Stimulated activated CD4-positive, alpha-beta T cell treated with anti-CD3 and anti-CD28 coated beads, TNF-alpha, amount 100 ng/mL, for 1 hour (primary cell): ENCODE measurements at places on chromosomes 5 and 9.

DNA sequence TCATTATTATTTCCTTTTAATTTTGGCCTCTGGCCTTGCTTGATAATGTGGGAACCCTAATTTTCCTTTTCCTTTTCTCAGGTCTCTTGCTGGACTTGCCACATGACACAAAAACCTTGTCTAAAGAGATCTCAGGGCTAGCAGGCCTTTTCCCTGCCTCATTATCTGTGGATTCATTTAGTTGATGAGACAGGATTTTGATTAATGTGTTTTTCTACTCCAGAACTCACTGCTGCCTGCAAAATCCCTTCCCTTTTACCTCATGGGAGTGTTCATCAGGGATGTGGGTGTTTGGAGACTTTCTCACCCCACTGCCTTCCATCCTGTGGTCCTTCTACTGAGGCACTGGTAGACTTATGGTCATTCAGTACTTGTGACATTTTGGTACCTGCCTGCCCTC lies 56.2 kb upstream of the MAMDC2 start:
- DNase-seq: no peak

DNA sequence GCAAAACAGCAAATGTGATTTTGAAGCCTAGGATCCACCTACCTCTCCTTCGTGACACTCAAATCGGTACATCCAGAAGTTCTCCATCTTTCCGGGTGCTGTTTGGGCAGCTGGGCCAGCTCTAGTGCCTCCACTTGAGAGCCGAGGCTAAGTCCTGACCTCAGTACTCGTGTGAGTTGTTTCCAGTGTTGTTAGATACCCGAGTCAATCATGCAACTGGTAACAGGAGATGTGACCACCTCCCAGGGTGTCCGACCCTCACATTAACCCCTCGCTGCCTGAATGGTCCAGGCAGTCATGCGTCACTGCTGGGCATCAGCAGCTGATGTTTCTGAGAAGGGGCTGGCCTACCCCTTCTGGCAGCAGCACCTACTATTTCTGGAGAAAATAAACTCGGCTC lies 170.3 kb downstream of the ENTREP1 start:
- no peak for DNase-seq

DNA sequence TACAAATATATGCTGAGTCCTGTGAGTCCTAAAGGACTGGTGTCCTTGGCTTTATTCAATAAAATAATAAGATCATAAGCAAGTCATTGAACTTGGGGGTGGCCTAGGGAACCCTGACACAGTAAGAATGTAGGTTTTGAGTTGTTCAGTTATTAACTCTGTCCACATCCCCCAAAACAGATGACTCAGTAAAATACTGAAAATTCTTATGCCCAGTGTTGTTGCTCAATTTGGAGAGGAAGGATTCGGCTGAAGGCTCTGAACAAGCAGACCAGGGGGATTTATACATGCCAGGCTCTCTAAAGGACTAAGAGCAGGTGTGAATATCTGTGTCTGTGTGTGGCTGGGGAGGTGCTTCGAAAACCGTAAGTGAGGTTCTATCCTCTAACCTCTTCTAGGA lies 173.7 kb downstream of the RMI1 start:
- no peak for DNase-seq

GRCh38 chr9:94014920-94015319 lies 59.8 kb upstream of the BARX1 start:
- DNase-seq: no peak

DNA sequence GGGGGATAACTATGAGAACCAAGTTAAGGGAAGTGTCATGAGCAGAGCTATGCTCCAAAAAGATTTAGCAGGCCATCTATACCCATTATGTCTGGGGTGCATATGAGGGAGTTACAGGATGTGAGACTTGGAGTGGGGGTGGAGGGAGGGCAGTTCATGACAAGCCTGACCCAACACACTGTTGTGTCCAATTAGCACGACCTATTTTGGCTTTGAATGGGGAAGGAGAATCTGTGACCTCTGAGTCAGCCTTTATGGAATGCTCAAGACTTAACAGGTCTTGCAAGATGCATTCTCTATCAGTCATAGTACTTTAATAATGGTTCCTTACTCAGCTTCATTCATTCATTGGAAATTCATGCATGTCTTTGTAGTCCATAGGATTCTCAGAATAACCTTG lies 71.7 kb downstream of the GRIA1 start:
- no peak for DNase-seq

DNA sequence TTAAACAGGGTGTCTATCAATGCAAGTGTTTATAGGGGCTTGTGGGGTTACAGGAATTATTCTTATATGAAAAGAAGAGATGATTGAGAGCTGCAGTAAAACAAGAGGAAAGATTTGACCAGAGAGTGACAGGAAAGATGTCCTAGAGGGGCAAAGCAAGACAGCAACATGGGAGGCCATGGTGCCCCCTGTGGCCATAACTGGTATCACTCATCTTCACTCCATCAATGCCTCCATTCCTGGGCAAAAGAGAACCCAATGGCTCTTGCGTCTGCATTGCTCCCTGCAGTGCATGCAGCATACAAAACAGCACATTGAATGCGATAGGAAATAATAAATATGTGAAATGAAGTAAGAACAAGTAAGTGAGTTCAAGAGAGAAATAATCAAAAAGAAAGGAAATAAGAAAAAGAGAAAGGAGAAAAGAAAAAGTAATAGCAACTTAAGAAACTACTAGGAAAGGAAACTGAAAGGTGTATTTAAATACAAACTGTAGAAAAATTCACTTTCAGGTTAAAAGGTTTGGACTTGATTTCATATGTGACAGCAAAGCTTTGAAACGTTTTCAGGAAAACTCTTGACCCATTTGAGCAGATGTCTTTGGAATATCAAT lies 206.6 kb downstream of the SEMA5A start:
- DNase-seq: no peak

- DNase-seq: no peak
Measured at GRCh38 chr5:66849803-66850202, 253.6 kb downstream of the MAST4 start.

- no peak for DNase-seq
Measured at GRCh38 chr9:398085-398484, 183.4 kb downstream of the DOCK8 start.

- DNase-seq: no peak
Measured at GRCh38 chr9:123031963-123032362, 1.5 kb upstream of the GPR21 start.

DNA sequence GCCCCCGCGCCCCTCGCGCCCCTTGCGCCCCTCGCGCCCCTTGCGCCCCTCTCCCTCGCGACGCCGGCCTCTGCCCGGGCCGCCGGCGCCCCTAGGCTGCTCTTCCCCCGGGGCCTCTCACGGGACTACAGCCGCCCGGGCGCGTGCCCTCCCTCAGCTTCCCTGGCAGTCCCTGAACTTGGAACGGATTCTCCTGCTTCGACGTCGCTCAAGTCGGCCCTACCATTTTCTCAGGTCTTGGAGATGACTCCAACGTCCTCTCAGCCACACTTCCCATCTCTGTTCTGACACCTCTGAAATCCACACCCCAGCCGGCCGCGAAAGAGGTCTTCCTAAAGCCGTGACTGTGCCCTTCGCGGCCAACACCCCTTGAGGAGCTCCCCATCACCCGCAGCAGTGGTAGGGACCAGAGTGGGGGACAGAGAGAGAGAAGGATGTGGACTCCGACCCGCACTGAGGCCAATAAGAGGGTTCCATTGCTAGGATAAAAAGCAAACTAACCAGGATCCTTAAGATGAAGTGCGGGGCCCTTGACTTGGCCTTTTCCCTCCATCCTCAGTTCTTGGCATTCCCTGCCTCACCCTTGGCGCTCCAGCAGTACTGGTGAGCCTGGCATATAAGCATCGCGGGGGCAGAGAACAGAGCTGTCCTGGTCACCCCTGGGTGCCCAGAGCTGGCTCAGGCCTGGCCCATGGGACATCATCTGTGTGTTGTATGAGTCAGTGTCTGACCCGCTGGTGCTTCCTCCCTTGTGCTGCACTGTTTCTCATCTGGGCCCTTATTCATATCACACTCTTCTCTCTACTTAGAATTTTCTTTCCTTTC lies 38.6 kb upstream of the GARNL3 start:
- DNase-seq: no peak

DNA sequence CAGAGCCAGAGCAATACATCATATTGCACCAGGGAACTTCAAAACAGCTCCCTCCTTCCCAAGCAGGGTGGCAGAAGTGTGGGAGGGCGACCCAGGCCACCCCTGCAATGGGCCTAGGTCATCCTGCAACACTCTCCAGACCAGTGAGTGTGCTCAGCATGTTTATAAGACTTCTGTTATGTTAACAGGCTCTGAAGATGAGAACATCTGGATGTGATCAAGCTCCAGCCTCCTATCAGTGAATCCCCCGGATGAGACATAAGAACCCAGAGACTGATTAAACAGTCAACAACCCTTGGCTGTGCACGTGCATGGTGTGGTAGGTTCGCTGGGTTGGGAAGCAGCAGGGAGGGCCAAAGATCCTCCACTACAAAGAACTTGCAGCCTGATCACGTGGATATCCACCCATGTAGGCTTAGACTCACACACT lies 63.3 kb downstream of the ABCA1 start:
- no peak for DNase-seq

- no peak for DNase-seq
Measured at GRCh38 chr5:90305041-90305720, 104.4 kb downstream of the CETN3 start.

DNA sequence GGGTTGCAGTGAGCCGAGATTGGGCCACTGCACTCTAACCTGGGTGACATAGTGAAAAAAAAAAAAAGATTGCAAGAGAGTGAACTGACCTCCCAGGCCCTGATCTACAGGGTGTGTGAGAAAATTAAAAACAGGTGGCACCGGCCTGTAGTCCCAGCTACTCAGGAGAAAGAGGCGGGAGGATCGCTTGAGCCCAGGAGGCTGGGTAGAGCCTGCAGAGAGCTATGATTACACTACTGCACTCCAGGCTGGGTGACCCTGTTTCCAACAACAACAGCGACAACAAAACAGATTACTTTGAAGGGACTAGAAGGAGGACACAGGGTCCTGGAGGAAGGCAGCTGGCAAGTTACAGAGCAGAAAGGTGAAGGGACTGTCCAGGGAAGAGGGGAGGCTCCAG lies 42.2 kb upstream of the FABP6 start:
- no peak for DNase-seq

- DNase-seq: no peak
Measured at GRCh38 chr5:10567781-10568321, 4.0 kb downstream of the ANKRD33B start.

DNA sequence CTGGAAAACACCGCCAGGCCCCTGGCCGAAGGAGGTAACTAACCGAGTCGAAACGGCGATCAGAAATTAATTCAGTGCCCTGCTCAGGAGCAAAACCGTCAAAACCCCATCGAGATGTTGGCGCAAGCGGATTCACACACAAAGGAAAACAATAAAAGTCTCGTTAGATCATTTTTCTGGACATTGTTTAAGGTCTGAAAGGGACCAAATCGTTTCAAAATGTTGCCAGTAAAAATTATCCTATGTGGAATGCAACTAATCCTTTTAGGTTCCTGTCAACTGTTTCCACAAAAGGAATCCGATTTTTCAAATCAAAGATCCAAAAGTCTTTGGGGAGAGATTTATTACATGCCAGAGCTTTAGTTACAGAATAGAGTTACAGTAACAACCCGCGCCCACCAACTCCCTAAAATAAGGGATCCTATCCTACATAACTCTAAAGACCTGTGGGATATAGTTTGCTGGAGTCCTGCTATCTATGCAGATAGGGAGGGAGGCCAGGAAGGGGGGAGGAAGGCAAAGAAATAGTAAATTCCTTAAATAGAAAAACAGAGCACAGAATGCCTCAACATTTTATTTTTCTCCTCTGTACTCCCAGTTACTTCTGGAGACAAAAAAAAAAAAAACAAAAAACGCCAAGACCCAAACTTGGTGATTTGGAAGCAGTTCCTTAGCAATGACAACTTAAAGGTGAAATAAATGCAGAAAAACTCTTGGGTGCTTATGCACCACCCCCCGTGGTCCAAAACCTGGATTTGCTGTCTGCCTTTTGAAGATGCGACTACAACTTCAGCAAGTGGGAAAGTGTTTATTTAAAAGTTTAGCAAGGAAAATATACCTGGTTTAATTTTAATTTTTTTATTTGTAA lies 10.6 kb downstream of the FOXD1 start:
- no peak for DNase-seq

DNA sequence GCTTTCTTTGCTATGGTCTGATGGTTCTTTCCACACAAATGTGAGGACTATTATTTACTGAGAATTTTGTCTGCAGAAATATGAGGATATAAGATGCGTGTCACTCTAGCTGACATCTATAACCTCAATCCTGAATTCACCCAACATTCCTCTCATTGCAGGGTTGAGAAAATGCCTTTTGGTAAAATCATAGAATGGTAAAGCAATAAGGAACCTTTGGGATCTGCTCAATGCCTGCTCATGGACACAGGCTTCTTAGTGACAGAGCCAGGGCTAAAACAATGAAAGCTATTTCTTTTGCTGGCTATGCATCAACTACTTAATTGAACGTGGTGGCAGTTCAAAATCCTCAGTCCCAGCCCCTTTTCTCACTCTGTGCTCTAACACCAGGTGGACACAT lies 199.6 kb downstream of the GAS1 start:
- no peak for DNase-seq

DNA sequence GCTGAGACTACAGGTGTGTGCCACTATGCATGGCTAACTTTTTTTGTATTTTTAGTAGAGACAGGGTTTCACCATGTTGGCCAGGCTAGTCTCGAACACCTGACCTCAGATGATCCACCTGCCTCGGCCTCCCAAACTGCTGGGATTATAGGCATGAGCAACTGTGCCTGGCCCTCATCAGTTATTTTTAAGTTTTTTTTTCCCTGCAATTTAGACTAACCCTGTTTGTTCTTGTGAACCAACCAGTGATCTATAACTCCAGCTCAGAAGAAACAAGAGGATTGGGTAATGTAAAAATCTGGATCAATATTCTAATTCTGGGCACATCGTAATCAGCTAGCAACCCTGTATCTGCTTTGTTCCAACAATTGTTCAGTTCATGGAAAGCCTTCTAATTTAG lies 155.7 kb downstream of the NXNL2 start:
- DNase-seq: no peak

GRCh38 chr5:142685418-142686209 lies at the start of gene FGF1:
Gene FGF1 (minus strand): TSS chr5:142686090. CDS start chr5:142614127, 71,963 bp downstream.
- no peak for DNase-seq

DNA sequence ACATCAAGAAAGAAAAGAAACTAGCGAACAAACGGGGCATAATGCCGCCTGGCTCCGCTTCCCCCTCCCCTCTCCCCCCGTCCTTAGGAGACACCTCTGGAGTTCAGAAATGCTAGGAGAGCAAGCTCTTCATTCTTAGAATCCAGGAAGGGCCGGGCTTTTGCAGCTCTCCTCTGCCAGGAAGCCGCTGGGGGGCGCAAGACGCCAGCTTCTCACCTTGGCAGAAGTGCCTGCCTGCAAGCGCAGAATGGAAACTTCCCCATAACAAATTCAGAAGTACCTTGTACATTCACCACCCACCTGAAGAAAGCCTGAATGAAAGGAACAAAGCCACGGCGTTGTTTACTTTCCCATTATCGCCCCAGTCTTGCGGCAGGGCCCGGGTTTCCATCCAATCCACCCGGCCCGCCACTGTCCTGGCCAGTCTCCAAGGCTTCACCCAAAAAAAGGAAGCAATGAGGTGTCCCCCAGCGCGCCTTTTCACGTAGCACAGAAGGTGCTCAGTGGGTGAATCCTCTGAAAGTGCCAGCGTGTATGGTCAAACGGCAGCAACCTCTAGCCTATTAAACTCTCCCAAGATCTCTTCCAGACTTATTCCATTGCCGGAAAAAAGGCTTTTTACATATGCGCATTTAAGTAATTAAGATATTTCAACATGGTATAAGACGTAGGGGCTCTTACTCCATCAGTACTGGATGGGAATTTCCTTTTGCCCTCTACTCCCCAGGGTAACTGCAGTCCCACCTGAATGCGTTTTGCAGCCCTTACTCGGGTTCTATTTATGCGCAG lies 1.6 kb upstream of the GADD45G start:
- peak; percentile 85 for DNase-seq

GRCh38 chr9:116370556-116370955 lies 217.0 kb downstream of the PAPPA start:
- DNase-seq: no peak
